ENCODE measurements at places on chromosomes 4 and X.

GRCh38 chrX:19718642-19719041 is 168.8 kb downstream of the SH3KBP1 start:
- DNase-seq = no peak

GRCh38 chr4:180436361-180436760 is 1806.8 kb upstream of the TENM3 start:
- no peak for DNase-seq

DNA sequence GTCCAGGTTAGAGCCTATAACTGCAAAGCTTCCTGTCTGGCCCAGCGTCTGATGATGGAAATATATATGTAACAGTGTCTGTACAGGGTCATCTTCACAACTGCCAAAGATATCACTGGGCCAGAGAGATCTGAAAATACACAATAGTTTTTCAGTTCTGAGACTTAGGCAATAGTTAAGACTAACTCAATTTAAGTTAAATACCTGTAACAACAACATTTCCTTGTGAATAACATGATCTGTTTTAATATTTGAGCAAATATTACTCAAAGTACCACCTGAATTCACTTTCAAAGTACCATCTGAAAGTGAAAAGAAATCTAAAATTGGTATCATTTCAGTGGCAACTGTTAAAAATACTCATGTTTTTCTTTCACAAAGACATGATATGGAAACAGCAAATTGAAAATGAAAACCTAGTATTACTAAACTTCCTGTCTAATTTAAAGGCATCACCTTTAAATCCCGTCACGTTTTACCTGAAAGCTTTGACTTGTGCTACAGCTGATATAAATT is 9.6 kb downstream of the ZAR1 start:
- DNase-seq = no peak

GRCh38 chrX:44431194-44431593 is 87.7 kb upstream of the EFHC2 start:
- no peak for DNase-seq

GRCh38 chr4:71980976-71981375 is 50.8 kb upstream of the NPFFR2 start:
- DNase-seq = no peak

GRCh38 chr4:120939693-120940092 is 17.2 kb upstream of the PRDM5 start:
- no peak for DNase-seq

- no peak for DNase-seq
Measured at GRCh38 chrX:118519411-118520215, 24.0 kb downstream of the DOCK11 start.

DNA sequence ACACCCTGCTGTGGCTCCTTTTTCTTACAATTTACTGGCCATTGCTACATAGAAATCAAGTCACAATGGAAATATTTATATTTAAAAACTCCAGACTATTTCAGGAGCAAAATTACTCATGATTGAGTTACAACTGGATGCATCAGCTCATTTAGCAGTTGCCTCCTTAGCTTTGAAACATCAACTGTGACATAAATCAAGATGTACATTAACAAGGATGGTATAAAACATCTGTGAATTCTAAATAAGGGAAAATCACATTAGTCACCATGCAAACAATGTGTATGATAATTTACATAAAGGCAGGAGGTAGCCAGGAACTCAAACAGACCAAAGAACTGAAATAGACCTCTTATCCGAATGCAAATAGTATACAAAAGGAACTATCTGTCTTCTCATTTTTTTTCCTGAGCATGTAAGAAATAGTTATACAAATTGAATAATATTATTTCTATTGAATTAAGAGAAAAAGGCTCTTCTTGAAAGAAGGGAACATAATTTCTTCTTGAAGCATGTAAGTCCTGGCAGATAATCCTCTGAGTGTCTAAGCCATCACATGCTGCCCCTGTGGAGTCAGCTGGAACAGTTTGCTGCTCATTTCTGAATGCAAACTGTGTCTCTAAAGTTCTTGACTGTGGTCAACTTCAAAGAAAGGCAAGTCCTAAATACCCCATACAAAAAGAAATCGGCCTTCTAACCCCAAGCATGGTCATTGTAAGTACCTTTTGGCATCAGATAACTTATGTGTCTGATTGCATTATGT is 151.2 kb downstream of the NAA11 start:
- DNase-seq = no peak

GRCh38 chr4:16669036-16669435 is 229.4 kb downstream of the LDB2 start:
- DNase-seq = no peak

DNA sequence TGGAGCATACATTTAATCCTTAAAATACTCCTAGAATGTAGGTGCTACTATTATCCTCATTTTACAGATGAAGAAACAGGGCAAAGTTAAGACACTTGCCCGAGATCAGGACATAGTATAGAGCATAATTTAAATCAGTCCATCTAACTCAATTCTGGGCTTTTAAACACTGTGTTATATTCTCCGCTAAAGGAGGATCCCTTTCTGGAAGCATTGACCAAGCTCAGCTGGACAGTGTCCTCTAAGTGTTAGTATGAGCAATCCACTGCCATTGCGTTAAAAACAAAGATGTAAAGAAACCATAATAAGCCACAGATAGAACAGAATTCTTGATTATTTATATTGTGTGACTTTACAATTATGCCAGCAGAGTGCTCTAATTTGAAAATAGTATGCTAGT is 207.0 kb downstream of the ARHGAP24 start:
- DNase-seq = no peak

- no peak for DNase-seq
Measured at GRCh38 chr4:169098969-169099690, 89.1 kb upstream of the CBR4 start.

DNA sequence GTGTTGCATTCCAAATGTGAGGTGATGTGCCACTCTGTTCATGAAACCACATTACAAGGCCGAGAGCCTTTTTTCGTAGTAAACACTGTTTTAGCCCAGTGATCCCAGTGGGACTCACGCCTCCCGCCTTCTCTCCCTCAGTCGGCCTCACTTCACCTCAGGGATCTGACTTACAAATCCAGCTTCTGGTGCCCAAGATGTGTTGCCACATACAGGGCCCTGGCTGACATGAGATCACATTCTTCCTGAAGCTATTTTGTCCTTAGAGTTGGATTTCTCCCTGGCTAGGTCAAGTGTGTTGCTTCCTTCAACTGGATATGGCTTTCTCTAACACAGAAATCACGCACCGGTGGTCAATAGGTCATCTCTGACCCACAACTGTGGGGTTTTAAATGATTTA is 354.7 kb downstream of the FBXW7 start:
- DNase-seq = no peak

- no peak for DNase-seq
Measured at GRCh38 chr4:8657381-8658088, 65.0 kb downstream of the CPZ start.

GRCh38 chr4:130859991-130860390 is 1764.0 kb downstream of the C4orf33 start:
- no peak for DNase-seq

DNA sequence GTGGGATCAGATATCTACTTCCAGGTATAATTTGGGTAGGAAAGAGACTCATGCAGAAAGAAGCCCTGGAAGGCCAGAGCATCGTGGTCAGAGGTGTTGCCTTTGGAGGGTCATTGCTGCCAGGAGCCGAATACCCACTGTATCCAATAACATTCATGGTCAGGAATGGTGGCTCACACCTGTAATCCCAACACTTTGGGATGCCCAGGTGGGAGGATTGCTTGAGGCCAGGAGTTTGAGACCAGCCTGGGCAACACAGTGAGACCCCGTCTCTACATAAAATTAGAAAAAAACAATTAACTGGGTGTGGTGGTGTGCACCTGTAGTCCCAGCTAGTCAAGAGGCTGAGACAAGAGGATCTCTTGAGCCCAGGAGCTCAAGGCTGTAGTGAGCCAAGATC is 10.9 kb upstream of the F11 start:
- DNase-seq = no peak

DNA sequence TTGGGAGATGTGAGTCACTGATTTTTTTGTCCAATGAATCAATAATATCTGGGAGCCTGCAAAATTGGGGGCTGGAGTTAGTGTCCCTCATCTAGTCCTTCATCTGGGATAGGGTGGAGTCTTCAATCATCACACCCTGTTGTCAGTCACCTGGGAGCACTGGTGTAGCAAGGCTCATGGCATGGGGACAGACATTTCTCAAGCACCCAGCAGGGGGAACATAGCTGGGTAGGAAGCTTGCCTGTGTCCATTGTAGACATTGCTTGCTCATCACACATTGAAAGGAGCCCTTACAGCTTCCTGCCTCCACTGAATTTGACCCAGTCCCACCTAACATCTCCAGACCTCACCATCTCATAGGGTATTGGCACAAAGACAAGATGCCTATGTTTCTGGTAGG is 61.2 kb downstream of the SEL1L3 start:
- DNase-seq = no peak

- DNase-seq = peak; percentile 42
Measured at GRCh38 chrX:48520976-48521352, 644 bp upstream of the EBP start.

DNA sequence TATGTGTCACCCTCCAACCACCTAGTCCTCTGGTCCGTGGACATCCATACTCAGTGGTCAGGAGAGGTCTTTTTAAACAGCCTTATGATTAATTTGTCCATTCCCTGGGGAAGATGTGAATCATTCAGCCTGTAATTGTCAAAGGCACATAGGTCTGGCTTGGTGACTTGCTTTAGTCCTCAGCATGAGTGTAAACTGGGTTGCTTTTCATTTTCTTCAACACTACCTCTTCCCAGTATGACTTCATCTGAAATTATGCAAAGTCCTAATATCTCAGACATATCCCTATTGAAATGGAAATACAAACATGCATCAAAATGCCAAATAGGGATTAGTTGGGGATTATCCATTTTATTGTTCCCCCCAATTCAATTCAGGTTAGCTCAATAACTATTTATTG is 208.3 kb upstream of the AMOT start:
- no peak for DNase-seq

DNA sequence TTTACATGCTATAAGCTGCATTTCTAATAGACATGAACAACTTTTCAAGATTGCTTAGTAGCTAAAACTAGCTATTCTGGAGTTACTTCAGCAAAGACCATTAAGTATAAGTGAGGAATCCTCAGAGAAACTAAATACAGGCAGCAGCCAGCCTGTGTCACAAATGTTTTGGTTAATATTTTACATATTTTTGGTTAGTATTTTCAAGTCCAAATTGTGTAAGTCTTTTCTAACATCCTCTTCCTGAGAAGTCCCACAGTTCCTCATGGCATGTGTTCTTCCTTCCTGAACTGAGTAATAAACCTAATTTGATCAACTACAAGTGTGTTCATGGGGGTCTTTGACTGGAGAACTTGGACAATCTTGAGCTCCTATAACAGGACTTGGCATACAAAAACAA is 42.4 kb upstream of the MCF2 start:
- DNase-seq = no peak

DNA sequence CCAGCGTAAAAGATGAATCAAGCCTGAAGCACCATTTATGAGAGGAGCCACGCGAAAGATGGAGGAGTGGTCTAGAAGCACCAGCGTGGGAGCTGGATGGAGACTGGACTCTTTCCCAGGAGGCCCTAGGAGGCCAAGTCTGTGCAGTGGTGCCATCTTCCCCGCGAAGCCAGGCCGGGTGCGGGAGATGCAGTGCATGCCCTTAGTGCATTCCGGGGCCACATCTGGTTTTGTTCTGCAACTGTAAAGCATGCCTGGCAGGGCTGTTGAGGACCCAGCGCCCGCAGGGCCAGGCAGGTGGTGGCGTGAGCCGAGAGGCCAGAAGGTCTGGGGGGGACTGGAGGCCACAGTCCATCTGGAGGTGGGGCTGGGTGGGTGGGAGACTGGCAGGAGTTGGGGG is 78.6 kb upstream of the ADRA2C start:
- DNase-seq = no peak

DNA sequence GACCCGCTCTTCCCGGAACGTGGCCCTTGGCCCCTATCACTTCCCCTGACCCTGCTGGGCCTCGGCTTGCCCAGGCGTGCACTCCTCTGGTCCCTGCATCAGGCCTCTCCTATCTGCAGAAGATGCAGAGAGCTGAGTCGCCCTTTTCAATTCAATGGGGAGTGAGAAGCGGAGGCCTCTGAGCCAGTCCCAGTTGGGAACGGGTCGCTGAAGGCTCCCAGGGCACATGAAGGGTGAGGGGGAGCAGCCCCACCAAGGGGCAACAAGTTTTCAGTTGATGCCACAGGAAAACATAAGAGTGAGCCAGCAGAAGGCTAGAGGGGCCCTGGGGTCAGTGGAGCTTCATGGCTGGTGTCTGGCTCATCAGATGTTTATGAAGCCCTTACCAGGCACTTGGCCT is 17.1 kb downstream of the PSAPL1 start:
- DNase-seq = no peak

- DNase-seq = no peak
Measured at GRCh38 chr4:98565681-98566301, 92.6 kb downstream of the TSPAN5 start.

GRCh38 chr4:140499391-140499790 is 1.3 kb upstream of the MGAT4D start:
- no peak for DNase-seq

- no peak for DNase-seq
Measured at GRCh38 chr4:138492176-138492575, 250.0 kb upstream of the SLC7A11 start.

DNA sequence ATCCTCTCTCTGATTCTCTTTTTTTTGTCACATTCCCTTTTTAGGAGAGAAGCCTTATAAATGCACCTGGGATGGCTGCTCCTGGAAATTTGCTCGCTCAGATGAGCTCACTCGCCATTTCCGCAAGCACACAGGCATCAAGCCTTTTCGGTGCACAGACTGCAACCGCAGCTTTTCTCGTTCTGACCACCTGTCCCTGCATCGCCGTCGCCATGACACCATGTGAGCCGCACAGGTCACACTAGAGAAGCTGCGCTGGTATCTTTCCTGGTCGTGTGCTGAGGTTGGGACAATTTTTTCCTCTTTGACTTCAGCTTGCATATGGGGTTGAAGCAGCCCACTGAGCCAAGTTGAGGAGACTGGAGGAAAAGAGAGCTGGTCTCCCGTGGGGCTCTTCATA is 52.1 kb downstream of the KLF8 start:
- no peak for DNase-seq

DNA sequence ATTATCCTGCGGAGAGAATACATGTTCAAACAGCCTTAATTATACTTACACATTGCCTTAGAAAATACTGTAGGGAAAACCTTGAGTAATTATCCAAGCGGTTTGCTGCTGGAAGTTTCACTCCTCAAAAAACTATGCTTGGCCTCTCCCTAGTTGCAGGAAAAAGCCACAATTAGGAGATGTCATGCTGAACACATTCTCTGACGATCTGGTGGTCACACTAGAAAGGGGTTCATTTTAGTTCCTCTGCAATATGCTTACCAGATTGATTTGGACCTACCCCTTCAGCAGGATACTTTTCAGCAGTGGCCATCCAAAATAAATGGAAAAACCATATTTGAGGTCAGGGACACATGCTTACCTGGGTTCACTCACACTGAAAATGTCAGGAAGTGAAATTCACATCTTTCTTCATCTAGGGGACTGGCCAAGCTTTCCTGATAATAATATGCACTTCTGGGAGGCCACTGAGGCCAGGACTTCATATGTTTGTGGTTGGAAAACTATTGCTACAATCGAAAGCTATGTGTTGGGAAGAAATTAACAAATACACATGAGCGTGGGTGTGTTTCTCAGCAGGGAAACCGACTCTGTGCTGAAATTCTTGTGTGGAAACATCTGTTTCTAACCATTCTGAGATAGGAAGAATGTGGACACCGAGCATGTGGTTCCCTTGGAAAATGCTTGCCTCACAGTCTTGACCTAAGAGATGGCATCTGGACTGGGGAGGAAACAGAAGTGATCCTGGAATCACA is 68.8 kb downstream of the ATXN3L start:
- DNase-seq = peak; percentile 26
